ENCODE measurements at places on chromosomes 12 and 14.

GRCh38 chr12:56546680-56547079 is 25.1 kb downstream of the RBMS2 start:
- no peak for DNase-seq

- DNase-seq, result no peak
Measured at GRCh38 chr14:103361867-103362266, 23.3 kb upstream of the MARK3 start.

DNA sequence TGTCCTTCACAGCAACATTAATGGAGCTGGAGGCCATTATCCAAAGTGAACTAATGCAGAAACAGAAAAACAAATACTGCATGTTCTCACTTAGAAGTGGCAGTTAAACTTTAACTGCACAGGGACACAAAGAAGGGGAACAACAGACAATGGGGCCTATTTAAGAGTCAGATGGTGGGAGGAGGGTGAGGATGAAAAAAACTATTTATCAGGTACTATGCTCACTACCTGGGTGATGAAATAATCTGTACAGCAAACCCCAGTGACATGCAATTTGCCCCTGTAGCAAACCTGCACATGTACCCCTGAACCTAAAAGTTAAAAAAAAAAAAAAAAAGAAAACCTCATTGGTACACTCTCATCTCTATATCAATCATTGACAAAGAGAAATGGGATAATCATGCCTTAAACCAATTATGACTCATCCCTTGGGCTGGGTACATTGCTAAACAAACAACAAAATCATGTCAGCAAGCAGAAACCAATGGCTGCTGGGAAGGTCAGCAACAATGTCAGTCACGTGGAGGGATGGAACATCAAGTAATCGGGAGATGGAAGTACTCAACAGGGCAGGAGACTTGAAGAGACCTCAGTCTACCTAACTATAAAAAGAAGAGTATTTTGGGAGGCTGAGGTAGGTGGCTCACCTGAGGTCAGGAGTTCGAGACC is 479.2 kb downstream of the RMST start:
- DNase-seq, result no peak

DNA sequence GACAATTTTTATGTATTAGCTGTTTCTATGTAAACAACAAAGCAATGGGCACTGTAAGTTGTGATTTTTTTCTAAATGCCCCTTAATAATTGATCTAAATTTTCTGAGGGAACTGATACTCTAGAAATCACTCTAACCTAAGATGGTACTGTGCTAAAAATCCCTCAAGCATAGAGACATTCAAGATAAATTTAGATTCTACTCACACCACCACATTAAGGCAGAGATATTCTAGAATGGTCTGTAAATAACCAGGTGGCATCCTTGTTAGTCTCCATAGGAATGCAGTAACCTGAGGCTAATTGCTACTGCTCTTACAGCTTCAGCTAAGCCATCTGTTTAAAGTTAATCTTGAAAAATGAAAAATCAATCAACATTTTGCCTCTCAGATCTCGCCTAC is 87.3 kb downstream of the SLC41A2 start:
- DNase-seq, result no peak

DNA sequence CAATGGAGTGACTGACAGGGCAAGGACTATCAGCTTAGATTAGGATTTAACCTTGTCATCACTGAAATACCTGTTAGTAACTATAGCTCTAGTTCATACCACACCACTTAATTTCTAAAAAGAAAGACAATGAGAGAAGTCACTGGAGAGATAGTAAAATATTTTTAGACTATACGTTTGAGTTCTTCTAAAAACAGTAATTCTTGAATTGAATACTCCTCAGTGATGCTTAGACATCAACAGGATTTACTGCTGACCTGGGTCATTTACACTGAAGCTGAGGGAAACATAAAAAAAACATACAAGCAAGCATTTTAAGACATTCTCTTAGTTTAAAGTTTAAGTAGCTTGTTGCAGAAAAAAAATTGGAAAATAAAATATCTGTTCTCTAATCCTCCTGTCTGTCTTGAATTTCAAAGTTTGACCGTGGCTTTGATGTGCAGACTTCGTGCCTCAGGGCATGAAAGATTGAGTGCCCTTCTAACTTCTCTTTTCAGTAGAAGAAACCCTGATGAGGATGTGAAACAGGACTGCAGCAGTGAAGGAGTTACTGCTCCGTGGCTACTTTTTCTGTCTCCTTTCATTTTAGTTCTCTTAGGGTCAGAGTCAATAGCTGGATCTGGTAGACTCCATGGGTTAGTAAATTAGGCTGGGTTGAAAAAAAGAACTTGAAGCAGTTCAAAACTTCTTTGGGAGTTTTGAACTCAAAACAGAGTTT is 172.2 kb downstream of the PTPRO start:
- no peak for DNase-seq

DNA sequence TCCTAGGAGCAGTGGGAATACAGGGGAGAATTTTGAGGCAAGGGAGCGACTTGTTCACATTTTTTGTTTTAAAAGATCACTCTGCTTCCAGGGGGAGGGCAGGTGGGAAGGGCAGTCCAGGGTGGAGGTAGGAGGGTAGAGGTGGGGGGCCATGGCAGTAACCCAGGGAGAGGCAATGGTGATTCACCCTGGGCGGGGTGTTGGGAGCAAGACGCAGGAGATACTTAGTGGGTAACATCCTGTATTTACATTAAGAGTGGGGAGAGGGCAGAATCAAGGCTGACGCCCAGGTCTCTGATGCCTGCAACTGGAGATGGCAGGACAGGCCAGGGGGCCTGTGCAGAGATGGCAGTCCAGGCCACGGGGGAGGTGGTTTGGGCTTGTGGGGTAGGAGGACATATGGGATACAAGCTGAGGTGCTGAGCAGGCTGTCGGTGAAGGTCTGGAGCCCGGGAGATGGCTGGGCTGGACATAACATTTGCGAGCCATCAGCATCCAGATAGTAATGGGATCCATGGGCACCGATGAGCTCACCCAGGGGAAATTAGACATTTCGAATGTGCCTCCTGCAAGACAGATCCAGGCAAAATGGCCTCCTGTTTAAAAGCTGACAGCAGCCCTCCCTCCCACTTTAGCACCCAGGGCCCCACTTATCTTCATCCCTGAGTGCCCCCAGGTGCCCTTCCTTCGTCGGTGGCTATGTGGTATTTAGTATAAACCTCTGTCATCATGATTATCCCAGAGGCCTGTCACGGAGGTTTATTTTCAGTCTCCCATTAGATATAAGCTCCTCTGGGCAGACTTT is 9.3 kb downstream of the EML1 start:
- no peak for DNase-seq

DNA sequence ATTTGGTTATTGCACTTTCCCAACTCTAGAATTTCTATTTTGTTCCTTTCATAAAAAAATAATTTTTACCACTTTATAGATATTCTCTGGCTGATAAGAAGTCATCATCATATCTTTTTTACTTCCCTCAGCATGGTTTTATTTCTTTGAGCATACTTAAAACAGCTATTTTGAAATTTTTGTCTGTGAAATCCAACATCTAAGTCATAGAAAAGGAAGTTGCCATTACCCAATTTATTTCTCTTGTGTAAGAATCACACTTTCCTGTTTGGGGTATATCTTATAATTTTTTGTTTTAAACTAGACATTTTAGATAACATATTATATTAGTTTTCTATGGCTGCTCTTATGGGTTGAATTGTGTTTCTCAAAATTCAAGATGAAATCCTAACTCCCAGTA is 400.2 kb upstream of the OR4E1 start:
- DNase-seq, result no peak

- peak; percentile 19 for DNase-seq
Measured at GRCh38 chr14:100587086-100587762, at the start of gene BEGAIN. Gene BEGAIN (minus strand): TSS chr14:100587417. CDS start chr14:100587290, 127 bp downstream.

DNA sequence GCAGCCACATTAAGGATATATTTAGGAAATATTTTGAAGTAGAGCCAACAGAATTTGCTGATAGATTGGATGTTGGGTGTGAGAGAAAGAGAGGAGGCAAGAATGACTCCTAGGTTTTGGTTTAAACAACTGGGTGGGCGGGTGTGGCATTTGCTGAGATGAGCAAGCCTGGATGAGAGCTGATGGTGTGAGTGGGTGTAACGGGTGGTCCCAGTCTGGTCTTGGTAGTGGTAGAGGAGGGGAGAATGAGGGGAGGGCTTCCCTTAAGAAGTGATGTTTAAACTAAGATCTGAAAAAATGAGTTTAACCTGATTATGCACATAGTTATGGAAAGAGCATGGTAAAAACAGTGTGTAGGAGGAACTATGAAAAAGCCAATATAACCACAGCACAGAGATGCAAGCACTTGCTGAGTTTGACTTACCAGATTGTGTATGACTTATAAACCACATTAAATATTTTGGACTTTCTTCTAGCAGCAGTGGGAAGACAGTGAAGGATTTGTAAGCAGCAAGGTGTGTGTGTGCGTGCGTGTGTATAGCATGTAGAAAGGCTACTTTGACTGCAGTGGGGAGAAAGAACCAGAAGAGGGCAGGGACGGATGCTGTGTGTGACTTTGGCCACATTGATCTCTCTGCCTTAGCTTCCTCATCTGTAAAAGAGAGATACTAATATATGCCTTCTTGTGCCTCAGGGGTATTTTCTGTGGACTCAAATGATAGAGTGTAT is 139.7 kb downstream of the PRIMA1 start:
- DNase-seq, result no peak

GRCh38 chr12:1852076-1852475 is 31.7 kb downstream of the LRTM2 start:
- DNase-seq, result no peak

DNA sequence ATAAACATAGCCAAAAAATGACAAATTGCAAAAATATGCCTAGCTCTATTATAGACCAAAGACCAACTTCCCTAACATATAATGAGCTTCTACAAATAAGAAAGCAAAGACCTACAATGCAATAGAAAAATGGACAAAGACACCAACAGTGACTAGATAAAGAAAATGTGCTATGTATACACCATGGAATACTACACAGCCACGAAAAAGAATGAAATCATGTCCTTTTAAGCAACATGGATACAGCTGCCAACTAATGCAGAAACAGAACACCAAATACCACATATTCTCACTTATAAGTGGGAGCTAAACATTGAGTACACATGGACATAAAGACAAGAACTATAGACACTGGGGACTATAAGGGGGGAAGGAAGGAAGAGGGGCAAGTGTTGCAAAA is 10.9 kb upstream of the PCNX1 start:
- DNase-seq, result no peak

DNA sequence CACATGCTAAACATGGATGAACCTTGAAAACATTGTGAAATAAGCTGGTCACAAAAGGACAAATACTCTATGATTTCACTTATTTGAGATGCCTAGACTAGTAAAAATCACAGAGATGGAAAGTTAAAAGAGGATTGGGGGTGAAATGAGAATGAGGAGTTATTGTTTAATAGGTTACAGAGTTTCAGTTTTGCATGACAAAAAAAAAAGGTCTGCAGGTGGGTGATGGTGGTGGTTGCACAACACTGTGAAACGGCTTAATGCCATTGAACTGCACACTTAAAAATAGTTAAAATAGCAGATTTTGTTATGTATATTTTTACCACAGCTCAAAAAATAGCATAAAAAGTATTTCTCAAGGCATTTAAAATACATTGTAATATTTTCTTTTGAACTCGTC is 151.9 kb upstream of the NRXN3 start:
- DNase-seq, result no peak

- no peak for DNase-seq
Measured at GRCh38 chr12:120077260-120077659, 39.3 kb downstream of the RAB35 start.

DNA sequence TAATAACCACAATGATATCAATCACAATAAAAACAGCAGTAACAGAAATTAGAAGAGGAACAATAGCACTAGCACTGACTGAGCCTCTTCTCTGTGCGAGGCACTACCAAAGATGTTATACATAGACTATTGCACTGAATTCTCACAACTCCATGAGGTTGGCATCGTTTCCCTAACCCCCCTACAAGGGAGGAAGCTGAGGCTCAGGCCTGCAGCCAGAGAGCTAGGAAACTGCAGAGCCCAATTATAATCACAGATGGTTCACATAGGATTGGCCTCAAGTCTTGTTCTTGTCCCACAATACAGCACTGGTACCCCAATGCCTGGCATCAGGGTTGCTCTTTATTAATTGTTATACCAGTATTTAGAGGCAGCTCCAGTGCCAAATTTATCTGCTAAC is 278.0 kb downstream of the CEP128 start:
- DNase-seq, result no peak

DNA sequence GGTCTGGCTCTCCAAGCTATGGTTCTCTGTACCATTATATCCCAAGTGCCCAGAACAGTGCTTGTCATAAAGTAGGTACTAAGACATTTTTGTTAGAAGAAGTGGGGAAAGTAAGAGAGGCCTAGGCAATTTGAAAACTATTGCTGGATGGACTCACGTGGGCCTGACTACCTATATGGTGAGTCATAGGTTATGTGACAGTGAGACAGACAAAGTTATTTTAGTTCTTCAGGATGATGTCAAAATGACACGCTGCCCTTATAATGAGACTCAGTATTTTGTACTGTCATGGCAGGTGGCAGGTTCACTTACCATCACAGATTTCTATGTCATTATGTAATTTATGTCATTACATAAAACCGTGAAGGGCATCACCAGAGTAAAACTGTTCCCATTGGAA is 53.1 kb downstream of the PARP11 start:
- no peak for DNase-seq

DNA sequence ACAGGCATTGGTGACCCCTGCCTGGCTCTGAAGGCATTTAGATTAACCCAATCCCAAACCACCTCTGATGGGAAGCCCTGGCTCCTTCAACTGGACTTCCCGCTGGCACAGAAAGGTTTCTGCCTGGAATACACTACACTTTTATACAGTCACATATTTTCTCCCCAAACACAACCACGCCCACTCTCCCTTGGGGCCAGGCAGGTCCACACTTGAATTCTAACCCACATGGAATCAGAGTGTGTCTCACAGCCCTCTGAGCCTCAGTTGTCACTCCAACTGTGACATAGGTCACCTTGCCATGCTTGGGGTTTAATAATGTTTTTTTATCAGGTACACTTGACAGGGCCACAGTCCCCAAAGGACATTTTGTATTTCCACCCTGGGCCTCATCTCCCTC is 368.6 kb downstream of the BCL11B start:
- no peak for DNase-seq

- no peak for DNase-seq
Measured at GRCh38 chr14:20732477-20732876, 13.2 kb upstream of the EDDM3A start.

GRCh38 chr12:13359636-13360035 is 163.1 kb downstream of the EMP1 start:
- DNase-seq, result no peak

DNA sequence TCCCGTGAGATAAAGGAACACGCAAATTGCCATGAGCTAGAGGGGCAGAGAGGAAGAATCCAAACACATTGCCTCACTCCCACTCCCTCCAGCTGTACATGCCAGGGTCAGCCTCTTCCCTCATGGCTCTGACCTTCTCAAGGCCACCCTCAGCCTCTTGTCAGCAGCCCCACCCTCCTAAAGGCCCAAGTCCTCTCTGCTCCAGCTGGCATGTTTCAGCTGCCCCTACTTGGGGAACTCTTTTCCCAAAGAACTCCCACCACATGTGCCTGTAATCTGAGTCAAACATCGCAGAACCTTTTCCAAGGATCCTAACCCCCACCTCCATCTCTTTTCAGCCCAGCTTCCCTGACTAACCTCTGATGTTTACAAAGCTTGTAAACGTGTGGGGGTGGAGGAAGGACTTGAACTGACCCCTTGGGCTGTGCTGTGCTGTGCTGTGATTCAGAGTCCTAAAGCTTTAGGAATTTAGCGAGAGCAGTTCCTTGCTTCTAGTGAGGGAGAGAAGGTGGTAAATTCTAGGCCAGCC is 7.3 kb upstream of the CACNB3 start:
- DNase-seq, result no peak

- no peak for DNase-seq
Measured at GRCh38 chr12:88448337-88448915, 131.8 kb downstream of the KITLG start.

Measured in stimulated activated CD8-positive, alpha-beta memory T cell treated with anti-CD3 and anti-CD28 coated beads, Interleukin-7, amount 100 ng/mL, for 4 hours (primary cell).